ENCODE measurements at places on chromosomes 16 and 17.
A peak's percentile ranks its signal among the peaks of the same experiment; 100 is the strongest.

DNA sequence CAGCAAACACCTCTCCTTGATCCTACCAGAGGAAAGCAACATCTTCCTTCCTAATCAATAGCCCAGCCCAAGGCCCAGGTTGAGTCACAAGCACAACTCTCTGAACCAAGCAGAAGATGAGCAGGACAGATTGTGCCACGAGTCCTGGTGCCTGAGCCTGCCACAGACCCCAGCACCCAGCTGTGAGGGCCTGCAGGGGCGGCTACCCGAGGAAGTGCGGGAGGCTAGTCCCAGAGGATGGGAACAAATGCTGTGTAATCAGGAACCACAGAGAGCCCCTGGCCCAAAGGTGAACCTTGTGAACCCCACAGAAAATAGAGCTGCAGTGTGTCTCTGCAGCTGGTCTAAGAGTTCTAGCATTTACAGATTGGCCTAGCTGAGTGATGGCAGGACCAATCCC lies 126.8 kb upstream of the HSBP1 start:
- no peak for DNase-seq

- no peak for DNase-seq
Measured at GRCh38 chr17:8005357-8005756, 2.9 kb downstream of the GUCY2D start.

DNA sequence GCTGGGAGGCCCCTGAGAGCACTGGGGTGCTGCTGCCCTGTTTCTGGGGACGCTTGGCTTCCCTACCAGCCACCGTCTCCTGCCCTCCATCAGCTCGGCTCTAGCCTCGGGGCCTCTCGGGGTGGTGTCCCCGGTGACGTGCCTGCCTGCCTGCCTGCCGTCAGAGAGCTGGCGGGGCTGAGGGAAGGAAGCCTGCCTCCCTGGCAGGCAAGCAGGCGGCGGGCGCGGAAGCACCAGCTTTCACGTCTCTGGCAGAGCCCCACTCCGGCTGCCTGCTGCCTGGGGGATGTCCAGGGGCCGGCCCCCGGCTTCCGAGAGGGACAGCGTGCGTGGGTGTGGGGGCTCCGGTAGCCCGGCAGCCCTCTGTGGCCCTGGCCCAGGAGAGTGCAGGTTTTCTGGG lies 9.3 kb downstream of the CENPX start:
- DNase-seq = no peak

- no peak for DNase-seq
Measured at GRCh38 chr16:66400503-66401380, 26.4 kb upstream of the BEAN1 start.

- no peak for DNase-seq
Measured at GRCh38 chr16:66508248-66508913, 41.5 kb downstream of the TK2 start.

DNA sequence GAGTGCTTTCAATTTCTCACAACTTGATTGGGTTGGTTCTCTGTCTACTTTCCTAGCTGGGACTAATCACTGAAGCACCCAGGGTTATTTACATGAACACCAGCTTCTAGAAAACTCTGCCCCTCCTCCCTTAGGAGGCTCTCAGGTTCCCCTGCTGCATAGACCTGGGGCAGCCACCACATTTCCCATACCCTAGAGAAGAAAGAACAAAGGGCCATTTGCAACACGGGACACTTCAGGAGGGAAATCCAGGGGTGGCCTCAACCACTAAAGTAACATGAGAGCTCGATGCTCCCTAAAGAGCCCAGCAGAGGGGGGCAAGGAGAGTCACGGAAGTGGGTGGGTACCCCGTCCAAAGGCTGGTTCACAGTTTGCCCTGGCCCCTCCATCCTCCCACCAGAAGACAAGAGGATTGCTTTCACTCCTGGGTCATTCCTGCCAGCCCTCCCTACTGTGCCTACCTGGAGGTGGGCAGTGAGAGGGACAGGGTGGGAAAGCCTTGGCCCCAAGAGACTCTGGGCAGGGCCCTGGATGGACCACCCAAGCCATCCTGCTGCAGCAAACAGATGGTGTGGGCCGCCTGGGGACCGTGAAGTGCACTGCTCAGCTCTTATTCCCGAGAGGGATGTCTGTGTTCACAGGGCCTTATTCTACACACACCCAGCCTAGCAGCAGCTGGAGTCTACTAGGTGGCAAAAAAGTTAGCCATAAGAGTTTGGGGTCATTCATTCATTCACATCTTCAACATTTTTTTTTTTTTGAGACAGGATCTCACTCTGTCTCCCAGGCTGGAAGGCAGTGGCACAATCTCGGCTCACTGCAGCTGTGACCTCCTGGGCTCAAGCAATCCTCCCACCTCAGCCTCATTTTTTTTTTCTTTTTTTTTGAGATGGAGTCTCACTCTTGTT lies 392.1 kb downstream of the SOX9 start:
- no peak for DNase-seq

- DNase-seq = peak; percentile 9
Measured at GRCh38 chr17:11644265-11645212, 46.3 kb downstream of the DNAH9 start.

DNA sequence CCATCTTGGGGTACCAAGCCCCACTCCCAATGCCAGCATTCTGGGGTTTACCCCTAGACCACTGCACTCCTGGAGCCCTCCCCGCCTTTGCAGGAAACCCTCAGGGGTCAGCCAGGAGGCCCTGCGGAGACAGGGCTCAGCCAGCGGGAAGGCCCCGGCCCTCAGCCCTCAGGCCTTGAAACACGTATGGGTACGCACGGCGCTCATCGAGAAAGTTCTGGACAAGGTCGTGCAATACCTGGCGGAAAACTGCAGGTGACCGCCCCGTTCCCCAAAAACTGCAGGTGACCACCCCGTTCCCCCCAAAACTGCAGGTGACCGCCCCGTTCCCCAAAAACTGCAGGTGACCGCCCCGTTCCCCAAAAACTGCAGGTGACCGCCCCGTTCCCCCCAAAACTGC lies 24.7 kb downstream of the SGSM2 start:
- no peak for DNase-seq

GRCh38 chr17:64217249-64217691 lies 45.8 kb downstream of the TEX2 start:
- no peak for DNase-seq

GRCh38 chr16:56600398-56600999 lies 7.9 kb upstream of the MT2A start:
- DNase-seq = no peak

DNA sequence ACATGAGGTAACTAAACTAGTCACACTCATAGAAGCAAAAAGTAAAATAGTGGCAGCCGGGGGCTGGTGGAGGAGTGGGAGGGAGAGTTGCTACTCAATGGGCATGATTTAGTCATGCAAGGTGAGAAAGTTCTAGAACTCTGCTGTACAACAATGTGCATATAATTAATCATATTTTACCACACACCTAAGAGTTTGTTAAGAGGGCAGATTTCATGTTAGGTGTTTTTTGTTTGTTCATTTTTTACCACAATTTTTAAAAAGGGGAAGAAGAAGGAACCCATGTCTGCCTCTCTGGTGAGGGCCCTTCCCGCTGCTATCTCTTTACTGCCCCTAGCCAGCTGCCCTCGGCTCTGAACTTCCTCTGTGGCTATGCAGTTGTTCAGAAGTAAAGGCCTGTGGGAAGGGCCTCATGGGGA lies 11.2 kb downstream of the CD300LB start:
- no peak for DNase-seq

DNA sequence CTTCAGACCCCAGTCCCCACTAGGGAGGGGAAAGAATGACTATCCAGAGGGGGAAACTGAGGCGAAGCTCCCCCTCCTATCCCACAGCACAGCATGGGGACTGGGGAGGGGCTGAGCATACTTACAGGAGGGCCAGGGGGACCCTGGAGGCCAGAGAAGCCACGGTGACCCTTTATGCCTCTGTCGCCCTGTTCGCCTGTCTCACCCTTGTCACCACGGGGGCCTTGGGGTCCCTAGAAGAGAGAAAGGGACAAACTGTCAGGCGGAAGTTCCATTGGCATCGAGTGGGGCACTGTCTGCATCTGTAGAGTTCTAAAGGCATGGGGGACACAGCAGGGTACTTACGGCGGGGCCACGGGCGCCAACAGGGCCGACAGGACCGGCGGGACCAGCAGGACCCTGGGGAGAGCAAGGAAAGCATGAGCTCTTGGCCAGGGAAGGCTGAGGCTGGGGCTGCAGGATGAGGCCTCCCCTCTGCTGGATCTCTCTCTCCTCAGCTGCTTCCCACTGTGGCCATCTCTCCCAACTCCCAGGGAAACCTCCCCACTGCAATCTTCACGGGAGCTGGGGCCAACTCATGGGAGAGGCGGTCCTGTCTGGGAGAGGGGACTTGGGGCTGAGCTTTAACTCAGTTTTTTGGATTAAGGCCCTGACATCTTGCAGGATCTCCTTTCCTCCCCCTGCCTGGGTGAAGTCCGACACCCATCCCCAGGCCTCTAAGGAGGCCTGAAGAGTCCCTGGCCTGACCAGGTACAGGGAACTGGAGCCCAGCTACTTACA lies 13.5 kb downstream of the COL1A1 start:
- no peak for DNase-seq

DNA sequence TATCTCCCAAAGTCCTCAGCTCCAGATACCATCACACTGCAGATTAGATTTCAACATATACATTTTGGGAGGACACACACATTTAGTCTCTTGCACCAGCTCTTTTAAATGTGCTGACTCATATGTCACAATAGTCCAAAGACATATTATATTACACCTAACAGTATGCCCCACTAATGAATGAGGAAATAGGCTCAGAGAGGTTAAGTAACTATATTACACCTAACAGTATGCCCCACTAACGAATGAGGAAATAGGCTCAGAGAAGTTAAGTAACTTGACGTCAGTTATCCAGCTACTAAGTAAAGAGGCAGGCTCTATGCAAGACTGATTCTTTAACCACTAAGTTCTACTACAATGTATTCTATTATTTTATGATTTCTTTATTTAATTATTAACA lies 9.7 kb downstream of the IRX6 start:
- DNase-seq = no peak

GRCh38 chr17:76506408-76507345 lies 5.5 kb upstream of the RHBDF2 start:
- DNase-seq = peak; percentile 77

DNA sequence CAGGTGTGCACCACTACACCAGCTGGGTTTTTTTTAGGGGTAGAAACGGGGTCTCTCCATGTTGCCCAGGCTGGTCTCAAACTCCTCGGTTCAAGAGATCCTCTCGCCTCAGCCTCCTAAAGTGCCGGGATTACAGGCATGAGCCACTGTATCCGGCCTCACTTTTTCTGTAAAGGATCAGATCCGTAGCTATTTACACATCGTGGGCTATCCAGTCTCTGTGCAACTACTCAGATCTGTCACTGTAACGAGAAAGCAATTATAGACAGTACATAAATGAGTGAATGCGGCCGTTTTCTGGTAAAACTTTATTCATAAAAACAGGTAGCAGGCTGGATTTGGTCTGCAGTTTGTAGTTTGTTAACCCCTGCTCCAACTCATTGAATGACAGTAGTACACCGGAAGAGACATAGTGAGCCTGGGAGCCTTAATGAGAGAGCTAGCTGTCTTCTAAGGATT lies 44.5 kb downstream of the VMP1 start:
- no peak for DNase-seq

GRCh38 chr17:77926981-77927380 lies 31.5 kb upstream of the TNRC6C start:
- no peak for DNase-seq

DNA sequence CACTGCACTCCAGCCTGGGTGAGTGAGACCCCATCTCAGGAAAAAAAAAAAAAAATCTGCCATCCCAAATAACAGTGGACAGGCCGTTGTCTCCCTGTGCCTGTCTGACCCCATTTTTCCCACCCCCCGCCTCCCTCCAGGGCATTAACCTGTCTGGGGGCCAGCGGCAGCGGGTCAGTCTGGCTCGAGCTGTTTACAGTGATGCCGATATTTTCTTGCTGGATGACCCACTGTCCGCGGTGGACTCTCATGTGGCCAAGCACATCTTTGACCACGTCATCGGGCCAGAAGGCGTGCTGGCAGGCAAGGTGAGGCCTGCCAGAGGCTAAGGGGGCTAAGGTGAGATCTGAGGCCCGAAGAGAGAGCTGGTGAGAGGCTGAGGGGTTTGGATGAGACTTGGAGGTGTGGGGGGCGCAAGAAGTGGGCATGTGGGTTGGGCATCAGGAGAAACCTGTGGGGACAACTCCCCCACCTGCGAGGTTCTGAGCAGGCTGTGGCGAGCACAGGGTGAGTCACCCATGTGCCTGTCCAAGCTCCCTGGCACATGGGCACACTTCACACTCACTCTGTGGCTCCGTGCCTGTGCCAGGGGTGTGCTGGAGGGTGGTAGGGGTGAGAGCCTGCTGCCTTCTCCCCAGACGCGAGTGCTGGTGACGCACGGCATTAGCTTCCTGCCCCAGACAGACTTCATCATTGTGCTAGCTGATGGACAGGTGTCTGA lies 34.7 kb downstream of the ANKRD40 start:
- no peak for DNase-seq

- DNase-seq = no peak
Measured at GRCh38 chr16:57137043-57137442, 44.7 kb downstream of the CPNE2 start.

GRCh38 chr17:69331756-69332155 lies 4.8 kb upstream of the ABCA5 start:
- no peak for DNase-seq

GRCh38 chr17:38761612-38762011 lies 9.1 kb downstream of the PSMB3 start:
- DNase-seq = no peak

DNA sequence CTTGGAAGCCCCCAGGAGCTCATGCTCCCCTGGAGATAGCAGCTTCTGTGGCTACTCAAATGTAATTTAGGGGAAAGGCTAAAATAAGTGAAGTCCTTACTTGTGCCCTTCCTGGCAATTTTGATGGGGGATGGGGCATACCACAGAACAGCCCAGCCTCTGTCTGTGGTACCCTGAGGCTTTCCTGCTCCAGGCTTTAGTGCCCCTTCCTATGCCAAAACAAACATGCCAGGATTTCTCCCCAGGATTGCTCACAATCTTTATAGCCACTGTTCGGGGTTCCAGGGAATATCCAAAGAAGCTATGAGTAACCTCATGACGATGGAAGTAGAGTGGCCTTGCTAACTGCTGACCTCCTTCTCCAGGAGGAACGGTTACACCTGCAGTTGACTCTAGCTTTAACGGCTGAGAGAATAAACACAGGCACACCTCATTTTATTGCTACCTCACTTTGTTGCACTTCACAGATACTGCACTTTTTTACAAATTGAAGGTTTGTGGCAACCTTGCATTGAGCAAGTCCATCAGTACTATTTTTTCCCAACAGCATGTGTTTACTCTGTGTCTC lies 24.9 kb downstream of the CCL4 start:
- no peak for DNase-seq

DNA sequence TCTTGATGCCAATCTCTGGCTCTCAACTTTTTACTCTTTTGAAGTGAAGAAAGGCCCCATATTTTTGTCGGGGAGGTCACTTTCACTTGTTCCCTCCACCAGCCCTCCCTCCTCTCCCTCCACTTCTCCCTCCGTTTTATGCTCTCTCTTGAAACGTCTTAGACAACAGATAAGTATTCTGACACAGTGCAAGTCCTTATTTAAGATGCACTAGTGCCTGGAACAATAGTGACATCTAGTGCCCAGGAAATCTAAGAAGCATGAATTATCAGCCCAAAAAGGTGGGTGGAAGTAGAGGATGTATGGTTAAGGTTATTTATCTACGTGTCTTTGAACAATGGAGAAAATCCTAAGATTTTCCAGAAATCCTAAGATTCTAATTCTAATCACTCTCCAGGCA lies 17.9 kb downstream of the PSME3IP1 start:
- DNase-seq = no peak

GRCh38 chr16:24776501-24777220 lies 47.2 kb downstream of the TNRC6A start:
- no peak for DNase-seq

GRCh38 chr17:38421871-38422827 lies 6.1 kb upstream of the ARHGAP23 start:
- no peak for DNase-seq

GRCh38 chr17:76671123-76671911 lies 27.8 kb upstream of the ST6GALNAC1 start:
- DNase-seq = peak; percentile 98
